ENCODE measurements at places on chromosomes 12 and 14.
A peak's percentile ranks its signal among the peaks of the same experiment; 100 is the strongest.

DNA sequence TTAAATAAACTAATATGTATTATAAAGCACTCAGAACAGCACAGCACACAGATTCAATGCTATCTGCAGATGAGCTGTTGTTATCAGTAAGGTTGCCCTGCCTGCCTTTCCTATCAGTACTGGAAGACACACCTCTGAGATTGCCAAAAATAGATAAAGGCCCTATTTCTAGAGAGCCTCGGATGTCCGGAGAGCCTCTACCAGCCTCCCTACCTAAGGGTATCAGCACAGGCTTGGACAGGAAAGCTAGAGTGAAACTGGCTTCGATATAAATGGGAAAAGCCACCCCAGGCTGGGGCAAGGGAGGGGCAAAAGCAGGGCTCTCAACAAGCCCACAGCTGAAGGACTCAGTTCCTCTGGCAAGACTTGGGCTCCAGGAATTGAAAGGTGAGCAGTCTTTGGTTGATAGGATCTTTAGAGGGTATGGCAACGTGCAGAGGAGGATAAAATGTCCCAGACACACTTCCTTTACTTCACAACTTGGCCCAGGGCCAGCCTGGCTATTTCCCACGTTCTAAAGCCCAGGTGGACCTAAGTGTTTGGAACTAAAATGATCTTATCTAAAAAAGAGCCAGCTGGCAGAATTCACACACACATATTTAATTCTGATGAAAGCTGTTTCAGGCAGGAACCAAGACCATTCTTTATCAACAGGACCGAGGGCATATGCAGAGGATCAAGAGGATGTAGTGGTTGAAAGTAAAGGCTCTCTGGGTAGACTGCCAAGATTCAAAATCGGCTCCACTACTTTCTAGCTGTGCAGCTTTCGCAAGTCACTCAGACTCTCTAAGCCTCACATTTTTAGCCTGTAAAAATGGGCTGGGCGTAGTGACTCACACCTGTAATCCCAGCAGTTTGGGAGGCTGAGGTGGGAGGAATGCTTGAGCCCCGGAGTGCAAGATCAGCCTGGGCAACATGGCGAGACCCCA, 37.8 kb upstream of the ITPR2 start:
- DNase-seq = no peak

DNA sequence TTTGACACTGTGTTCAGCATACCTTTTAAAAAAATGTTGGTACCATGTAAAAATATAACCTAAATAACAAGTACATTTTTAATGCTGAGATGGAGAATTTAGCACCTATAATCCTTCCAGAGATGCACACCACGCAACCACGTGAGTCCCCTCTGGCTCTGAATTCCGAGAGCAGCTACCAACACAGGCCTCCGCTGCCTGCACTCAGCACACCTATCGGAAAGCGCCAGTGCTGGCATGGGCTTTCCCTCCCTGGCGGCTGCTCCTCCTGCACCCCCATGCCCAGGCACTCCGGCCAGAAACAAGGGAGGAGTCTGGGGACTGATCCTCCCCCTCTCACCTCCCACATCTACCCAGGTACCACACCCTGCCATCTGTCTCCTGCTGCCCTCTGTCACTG, 47.0 kb downstream of the ITPK1 start:
- no peak for DNase-seq

DNA sequence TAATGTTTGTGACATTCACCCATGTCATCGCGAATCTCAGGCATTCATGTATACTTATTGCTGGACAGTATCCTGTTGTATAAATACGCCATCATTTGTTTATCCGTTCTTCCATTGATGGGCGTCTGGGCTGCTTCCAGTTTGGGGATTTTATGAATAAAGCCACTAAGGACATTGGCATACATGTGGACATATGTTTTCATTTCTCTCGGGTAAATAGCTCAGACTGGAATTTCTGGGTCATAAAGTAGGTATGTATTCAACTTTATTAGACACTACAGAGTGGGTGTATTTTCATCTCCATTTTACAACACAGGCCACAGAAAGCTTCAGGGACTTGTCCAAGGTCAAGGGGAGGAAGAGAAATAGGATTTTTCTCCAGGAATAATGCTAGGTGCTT, 48.9 kb downstream of the HRK start:
- DNase-seq = no peak

- peak; percentile 61 for DNase-seq
Observed at GRCh38 chr12:53999559-54000115, 324 bp upstream of the HOXC9 start.

DNA sequence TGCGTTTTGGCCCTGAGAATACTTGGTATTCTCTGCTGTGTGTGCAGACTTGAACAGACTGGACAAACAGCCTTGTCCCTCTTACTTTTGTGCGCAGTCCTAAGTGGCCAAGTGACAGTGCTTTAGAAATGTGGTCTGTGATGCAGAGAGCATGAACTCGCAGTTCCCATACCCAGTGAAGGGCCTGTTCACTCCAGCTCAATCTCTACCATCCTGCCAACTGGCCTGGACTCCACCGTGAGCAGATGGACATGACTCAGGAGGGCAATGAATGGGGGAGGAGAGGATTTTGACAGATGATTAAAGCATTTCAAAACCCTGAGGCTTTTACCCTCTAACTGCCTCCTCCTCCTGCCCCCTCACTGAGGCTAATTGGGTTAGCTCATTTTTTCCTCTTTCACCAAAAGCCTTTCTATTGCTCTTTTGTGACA, 62.5 kb upstream of the PYGL start:
- DNase-seq = no peak

GRCh38 chr12:110123919-110124268, 263 bp upstream of the IFT81 start:
- DNase-seq = no peak

- DNase-seq = no peak
Observed at GRCh38 chr12:8077207-8077606, 4.9 kb upstream of the NECAP1 start.

GRCh38 chr12:101691503-101692096, 5.8 kb upstream of the CHPT1 start:
- DNase-seq = no peak

- DNase-seq = no peak
Observed at GRCh38 chr12:52836042-52836466, 1.9 kb upstream of the KRT79 start.

- DNase-seq = no peak
Observed at GRCh38 chr14:52244997-52245396, 22.5 kb upstream of the PTGDR start.

GRCh38 chr12:47080725-47081502, 1.2 kb upstream of the AMIGO2 start:
- peak; percentile 45 for DNase-seq

DNA sequence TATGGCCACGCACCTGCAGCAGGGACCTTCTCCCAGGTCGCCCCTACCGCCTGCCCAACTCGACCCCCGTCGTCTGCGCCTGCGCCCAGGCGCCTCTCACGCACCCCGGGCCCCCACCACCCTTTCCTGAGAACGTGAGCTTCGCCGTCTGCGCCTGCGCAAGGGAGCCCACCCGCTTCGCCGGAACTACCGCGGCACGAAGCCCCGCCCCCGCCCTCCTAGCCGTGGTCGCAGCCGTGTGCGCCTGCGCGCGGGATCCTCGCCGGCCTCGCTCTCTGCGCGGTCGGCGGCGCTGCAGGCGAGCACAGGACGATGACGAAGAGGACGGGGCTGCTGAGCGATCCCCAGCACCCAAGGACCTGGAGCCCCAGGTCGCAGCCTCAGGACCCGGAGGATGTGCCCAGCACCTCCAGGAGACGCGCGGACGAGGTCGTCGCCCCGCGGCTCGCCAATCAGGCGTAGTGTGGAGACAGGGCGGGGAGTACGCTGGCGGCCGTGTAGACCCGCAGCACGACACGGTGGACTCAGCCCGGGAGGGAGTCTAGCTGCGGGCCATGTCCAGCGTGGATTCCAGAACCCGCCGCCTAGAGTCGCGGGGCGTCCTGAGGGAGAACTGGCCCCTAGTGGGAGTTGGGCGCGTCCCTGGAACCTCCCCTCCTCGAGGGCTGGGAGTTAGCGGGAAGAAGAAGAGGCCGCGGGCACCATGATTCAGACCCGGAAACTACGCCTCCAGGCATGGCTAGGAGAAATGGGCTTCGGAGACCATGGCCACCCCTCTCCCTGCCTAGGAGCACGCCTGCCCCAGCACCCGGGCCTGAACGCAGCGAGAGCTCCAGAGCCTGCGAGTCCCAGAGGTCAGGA, 1120.8 kb upstream of the TMEM132C start:
- no peak for DNase-seq
